ENCODE measurements at places on chromosomes 2 and 18.

DNA sequence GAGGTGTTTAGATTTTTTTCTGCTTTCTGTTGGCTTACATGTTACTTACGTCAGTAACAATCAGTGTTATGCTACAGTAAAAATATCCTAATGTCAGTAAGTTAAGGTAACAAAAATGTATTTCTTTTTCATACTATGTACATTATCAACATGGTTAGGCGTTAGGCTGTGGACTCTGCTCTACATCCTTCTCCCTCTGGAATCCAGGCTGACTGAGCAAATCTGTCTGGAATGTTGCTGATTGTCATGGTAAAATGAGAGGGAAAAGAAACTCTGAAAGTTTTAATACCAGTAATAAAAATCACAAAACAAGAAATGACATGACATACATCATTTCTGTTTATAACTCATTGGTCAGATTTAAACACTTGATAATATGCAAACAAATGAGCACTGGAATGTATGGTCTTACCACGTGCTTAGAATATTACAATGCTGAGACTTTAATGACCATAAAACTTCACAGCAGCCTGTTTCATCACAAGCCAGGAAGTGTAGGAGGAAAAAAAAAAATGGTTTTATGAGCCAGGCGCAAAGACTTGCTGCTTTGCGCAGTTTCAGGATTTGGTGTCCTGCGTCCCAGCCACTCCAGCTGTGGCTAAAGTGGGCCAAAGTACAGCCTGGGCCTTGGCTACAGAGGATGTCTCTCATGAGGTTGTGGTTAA, 252.4 kb downstream of the FSIP2 start:
- DNase-seq, result no peak

DNA sequence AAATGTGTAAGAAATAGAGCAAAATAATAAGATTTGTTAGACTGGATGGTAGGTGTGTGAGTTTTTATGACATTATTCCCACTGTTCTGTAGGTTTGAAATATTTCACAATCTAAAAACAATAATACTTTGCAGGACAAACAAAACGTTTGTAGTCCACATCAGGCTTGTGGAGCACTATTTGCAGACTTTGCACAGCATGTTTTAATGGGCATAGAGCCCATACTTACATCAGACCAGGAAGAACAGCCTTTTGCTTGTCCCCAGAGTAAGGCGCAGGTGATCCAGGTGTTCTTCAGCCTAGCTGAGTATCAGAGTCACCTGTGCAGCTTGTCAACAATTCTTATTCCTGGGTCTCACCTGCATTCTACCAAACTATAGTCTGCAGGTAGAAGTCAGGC, 9.1 kb upstream of the STK39 start:
- DNase-seq, result no peak

GRCh38 chr2:160278101-160278878, 78.2 kb upstream of the ITGB6 start:
- DNase-seq, result no peak

- DNase-seq, result no peak
These were observed 178.8 kb upstream of the TWIST2 start for GRCh38 chr2:238669046-238669445.

DNA sequence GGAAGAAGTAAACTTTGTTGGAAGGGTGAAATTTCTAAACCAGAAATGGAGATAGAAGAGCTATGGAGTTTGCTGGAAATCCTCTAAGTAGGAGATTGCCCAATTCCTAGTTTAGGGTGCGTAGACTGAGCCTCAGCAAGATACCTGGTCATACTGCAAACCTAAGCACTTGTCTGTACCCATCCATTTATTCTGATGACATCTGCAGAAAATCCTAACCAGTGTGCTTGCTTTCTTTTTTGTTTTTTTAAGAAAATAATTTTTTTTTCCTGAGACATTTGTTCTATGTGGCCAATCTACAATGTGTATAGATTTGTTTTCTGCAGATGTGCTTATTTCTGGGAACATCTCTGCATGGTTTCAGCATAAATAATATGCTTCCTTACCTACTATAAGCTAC, 144.7 kb downstream of the LYPD6B start:
- DNase-seq, result no peak

- DNase-seq, result no peak
These were observed 1118.3 kb upstream of the DDX18 start for GRCh38 chr2:116696223-116696622.

DNA sequence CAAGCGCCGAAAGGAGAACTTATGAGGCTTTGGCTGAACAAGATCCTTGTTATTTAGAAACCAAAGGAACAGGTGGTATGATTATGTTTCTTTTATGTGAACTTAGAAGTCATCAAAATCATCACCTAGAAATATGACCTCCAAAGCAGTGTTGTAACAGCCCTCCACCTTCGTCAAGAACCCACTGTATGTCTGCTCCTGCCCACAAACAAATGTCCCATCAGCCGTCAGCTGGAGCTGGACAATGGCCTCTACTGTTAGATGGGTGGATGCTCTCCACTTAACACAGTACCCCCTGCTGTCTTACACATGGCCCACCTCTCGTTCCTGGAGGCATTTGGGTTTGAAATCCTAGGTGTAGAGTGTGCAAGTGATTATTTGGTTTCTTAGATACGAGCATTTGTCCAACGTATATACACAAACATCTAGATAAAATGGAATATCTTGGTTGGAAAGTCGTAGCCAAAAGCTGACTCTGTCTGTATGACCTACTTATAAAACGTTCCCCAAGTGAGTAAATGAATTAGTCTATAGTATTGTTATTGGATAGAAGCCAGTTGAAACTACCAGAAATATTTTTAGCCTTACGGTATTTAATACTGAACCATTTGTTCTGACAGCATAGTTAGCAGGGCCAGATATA, 113.0 kb downstream of the CRIM1 start:
- no peak for DNase-seq

DNA sequence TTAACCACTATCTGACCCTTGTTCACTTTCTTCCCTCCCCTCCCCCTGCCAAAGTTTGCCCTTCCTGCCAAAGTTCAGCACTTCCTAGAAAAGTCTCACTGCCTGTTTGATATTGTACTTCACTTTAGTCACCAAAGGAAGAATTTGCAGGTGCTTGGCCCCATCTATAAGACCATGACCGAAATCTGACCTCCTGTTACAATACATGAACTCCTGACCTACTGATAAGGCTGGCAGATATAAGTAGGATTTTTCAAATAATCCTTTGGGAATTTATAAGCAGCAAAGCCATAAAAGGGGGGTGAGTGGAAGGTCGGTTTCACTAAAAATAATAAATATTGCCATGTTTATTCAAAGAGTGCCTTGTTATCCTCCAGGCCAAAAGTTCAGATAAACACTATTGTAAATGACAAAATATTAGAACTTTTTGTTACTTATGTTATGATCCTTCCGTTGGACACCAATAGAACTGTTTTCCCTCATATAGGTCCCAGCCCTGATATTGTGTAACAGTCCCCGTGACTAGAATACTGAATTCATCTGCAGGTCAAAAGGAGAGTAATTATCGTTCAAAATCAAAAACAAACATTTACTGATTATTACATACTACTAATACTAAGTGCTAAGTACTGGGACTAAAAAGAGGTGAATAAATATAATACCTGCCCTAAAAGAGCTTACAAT, 277.6 kb downstream of the EXOC6B start:
- no peak for DNase-seq

GRCh38 chr2:122029945-122030344, 274.5 kb downstream of the TSN start:
- no peak for DNase-seq

DNA sequence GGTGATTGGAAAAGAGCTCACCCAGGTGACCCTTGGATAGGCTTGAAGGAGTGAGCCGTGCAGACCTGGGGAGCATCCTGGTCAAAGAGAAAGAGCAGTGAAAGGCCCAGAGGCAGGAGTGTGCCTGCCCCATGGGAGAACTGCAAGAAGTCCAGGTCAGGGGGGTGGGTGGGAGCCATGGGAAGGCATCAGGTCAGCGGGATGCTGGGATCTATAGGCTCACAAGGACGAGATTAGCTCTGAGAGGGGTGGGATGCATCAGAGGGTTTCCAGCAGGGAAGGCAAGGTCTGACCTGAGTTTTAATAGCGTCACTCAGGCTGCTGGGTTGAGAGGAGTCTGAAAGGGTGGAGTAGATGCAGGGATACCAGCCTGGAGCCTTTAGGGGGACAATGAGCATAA, 158.6 kb downstream of the SMAD7 start:
- DNase-seq, result no peak

GRCh38 chr2:31277621-31278020, 43.7 kb downstream of the EHD3 start:
- no peak for DNase-seq

DNA sequence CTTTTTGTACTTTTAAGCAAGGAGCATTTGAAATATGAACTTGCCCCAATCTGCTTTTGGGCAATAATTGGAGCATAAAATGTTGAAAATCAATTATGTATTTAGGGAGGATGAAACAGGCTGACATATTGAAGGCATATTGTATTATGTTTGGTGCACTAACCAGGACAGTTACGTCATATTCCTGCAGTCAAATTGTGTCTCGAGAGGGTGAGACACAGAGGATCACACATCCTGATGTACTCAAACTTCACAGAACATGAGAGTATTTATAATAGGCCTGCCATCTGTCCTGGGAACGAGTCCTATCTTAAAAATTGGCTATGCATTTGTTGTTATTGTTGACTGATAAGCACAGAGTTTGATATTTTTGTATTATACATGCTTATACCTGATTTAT, 44.7 kb downstream of the TANC1 start:
- no peak for DNase-seq

GRCh38 chr18:22346953-22347605, 70.6 kb downstream of the CTAGE1 start:
- DNase-seq, result no peak

DNA sequence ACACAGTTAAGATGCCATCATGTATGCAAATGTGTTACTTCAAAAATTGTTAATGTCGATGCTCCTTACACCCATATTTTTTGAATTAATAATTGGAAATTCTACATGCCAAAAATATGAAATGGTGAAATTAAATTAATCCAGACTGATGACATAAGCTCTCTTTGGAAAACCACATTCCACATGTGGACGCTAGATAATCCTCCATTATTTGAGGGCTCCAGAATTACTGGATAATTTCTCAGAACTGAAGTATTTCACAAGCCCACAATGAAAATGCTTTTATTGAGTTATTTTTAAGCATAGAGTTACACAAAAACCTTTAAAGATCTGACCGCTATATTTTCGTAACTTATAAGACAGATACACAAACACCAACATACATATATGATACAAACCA, 47.8 kb downstream of the FARSB start:
- no peak for DNase-seq

DNA sequence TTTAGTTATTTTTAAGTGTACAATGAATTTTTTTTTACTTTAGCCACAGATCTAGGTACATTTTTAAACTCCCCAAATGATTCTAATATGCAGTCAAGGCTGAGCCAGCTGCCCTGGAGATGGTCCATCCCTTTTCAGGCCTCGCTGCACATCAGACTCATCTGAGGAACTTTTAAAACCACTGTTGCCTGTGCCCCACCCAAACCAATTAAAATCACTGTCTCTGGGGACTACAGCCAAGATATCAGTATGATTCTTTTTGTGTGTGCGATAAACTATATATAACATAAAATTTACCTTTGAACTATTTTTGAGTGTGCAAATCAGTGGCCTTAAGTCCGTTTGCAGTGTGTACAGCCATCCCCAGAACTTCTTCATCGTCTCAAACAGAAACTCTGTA, 9.1 kb upstream of the MALT1 start:
- no peak for DNase-seq

- no peak for DNase-seq
These were observed 73.9 kb downstream of the MYCN start for GRCh38 chr2:16014041-16014787.

GRCh38 chr2:317501-318424, 29.9 kb upstream of the ALKAL2 start:
- no peak for DNase-seq

- no peak for DNase-seq
These were observed 26.0 kb downstream of the SNORC start for GRCh38 chr2:232896111-232896510.

GRCh38 chr18:3451183-3451988, 1.4 kb downstream of the TGIF1 start:
- peak; percentile 85 for DNase-seq

- DNase-seq, result no peak
These were observed 182.2 kb upstream of the CDH2 start for GRCh38 chr18:28359176-28359575.

GRCh38 chr18:59907660-59908059, 7.9 kb downstream of the PMAIP1 start:
- DNase-seq, result no peak

- DNase-seq, result no peak
These were observed 135.5 kb upstream of the RMP24 start for GRCh38 chr18:35836932-35837331.

- no peak for DNase-seq
These were observed 34.3 kb upstream of the PIEZO2 start for GRCh38 chr18:11183637-11184036.

- no peak for DNase-seq
These were observed 13.6 kb downstream of the KIF1A start for GRCh38 chr2:240806459-240806858.

DNA sequence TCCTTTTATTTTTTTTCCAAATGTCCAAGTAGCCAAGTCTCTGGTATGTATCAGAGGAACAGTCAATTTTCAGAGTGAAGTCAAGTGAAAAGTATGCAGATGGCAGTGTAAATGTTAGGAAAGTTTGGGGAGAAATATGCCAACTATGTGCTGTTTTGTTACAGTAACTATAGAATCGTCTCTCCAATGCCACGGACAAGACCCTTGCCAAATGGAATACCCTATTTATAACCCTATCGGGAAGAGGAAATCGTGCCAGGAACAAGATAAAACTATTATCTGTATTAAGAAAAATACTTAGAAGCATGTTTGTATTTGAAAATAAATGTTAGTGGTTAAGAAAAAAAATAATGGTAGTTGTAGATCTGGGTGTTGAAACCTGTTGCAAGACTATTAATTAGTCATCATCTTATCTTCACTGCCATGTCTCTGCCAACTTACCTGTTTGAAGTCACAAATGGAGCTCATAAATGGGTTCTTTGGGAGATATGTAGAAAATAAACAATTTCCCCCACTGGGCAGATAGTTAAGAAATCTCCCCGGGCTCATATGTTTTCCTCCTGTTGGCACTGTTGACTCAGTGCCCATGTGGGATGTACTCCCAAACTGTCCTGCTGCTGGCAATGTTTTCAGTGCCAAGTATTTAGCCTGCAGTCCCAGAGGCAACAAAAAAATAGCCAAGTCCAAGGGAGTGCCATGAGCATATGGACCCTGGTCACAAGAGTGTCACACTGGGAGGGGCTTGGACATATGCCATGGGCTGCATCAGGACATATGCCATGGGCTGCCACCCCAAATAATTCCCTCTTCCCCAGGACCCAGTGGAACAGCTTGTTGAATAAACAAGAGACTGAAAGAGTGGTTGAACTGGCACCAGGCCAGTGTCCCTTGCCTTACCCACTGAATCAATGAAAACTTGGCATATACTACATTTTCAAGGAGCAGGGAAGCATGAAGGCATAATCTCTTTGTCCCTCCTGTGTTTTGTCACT, 366.9 kb downstream of the OSR1 start:
- no peak for DNase-seq
